Activated CD4-positive, alpha-beta T cell treated with anti-CD3 and anti-CD28 coated beads, Interleukin-2, amount 10 ng/mL, durations not matched to agents 24 days and 14 days (primary cell): ENCODE measurements at places on chromosomes 2 and 18. TPM values are rescaled to one million over a fixed set of nuclear protein-coding genes. Genes with fewer than 3 reads are reported as not detected.

PIEZO2 gene
- not detected in 2 replicates for total RNA-seq

IL18R1 gene
- total RNA-seq: 41.7 and 50.2 TPM in 2 replicates

SLC9A4 gene
- 0.07 and 0.12 TPM in 2 replicates for total RNA-seq

CPSF3 gene
- 81.4 TPM in 2 replicates for total RNA-seq

TNFAIP6 gene
- not detected in 2 replicates for total RNA-seq

HOXD13 gene
- total RNA-seq: not detected in 2 replicates

UGT1A4 gene
- not detected in 2 replicates for total RNA-seq

ATG16L1 gene
- 36.7 and 37.9 TPM in 2 replicates for total RNA-seq

ZC3H15 gene
- total RNA-seq: 103 and 106 TPM in 2 replicates

IDH1 gene
- total RNA-seq: 25.4 and 26.0 TPM in 2 replicates

LAMA3 gene
- not detected in 2 replicates for total RNA-seq

LRRTM1 gene
- not detected in 2 replicates for total RNA-seq

RNU2-63P gene
- 34.0 and 34.9 TPM in 2 replicates for total RNA-seq

PFN4 gene
- 0.47 TPM in 1 of 2 replicates, not detected in the other for total RNA-seq
